H54 (cell line): ENCODE measurements at places on chromosomes 3 and 15.
A peak's percentile ranks its signal among the peaks of the same experiment; 100 is the strongest.

DNA sequence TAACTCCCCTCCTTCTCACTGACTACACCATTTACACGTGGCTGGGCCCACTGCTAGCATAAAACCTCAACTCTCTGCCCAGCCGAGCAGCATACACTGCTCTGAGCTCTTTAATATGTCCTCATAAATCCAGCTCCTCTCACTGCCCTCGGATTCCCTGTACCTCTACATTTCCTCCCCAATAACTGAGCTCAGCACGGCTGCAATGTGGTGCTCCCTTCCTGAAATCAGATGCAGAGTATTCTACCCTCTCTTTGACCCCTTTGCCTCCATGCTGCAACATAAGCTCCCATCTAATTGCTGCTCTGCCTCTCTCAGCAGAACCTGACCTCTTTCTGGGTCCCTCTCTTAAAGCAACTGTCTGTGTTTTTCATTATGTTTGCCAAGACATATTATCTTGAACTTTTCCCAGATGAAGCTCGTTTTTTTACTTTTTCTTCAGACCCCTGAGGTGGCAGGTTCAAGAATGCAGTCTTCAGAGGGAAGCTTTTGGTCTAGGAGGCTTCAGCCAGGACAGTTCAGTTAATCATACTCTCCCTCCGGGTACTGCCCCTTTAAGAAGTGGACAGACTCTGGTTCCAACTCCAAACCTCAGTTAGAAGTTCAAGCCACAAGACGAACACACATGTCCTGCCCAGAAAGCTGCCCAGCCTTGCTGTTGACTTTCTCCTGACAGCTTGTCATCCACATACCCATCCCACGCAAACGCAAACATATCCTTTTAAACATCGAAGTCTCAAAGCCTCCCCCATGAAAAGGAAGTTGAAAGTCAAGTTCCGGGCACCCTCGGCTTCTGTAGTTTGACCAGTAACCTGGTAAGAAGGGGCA, 81.1 kb upstream of the NEO1 start:
- no peak for DNase-seq

DNA sequence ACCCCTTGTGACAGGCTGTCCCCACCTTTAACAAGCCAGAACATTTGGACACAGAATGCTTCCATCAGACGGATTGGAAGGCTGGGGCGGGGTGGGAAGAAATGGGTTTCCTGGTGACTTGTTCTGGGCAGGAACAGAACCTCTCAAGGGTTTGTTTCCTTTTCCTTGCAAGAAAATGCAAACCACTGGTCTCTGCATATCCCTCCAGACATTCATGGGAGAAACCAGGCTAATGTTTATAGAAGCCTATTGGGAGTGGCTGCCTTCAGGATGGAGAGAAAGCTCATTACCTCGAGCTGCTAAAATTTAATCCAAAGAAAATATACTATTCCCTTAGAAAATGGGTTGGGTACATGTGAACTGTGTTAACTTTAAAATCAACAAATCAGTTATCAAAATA, 21.9 kb downstream of the MINAR1 start:
- DNase-seq: no peak

GRCh38 chr3:23481616-23482278, 278.6 kb downstream of the UBE2E2 start:
- no peak for DNase-seq

DNA sequence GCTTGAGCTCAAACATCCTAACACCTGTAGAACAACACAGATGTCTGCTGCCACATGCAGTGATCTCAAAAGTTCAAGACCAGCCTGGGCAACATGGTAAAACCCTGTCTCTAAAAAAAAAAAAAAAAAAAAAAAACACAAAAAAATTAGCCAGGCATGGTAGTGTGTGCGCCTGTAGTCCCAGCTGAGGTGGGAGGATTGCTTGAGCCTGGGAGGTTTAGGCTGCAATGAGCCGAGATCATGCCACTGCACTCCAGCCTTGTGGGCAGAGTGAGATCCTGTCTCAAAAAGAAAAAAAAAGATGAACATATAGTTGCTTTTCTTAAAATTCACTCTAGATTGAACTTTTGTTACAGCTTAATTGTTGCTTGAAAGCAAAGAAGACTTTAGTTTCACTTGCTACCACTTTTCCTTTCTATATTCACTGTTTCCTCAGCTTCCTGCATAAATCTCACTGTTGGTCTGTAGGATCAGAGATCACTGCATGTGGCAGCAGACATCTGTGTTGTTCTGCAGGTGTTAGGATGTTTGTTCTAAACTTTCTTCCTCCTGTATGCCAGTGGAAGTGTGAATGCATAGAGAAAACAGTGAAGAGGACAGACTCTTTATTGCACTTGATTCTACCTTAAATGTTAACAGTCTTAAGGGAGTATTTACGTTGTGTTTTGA, 12.6 kb downstream of the RAB11A start:
- no peak for DNase-seq

GRCh38 chr15:39961051-39961450, 27.1 kb downstream of the EIF2AK4 start:
- no peak for DNase-seq

- no peak for DNase-seq
Observed at GRCh38 chr3:29314727-29315088, 33.8 kb downstream of the RBMS3 start.

DNA sequence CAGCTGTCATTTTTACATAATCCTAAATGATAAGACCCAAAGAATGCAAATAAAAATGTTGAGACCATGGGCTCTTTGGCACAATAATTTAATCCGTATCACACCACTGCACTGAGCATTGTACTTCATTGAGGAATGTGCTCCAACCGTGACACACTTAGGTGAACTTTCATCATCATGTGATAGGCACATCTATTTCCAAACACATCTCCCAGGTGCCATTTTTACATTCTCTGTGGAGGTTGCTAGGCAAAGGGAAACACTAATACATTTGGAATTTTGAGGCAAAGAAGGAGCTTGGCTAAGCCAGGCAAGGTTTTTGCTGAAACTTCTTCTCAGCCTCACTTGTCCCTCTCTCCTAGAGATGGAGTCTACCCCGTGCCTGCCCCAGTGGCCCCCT, 68.7 kb downstream of the LRTM1 start:
- DNase-seq: no peak

DNA sequence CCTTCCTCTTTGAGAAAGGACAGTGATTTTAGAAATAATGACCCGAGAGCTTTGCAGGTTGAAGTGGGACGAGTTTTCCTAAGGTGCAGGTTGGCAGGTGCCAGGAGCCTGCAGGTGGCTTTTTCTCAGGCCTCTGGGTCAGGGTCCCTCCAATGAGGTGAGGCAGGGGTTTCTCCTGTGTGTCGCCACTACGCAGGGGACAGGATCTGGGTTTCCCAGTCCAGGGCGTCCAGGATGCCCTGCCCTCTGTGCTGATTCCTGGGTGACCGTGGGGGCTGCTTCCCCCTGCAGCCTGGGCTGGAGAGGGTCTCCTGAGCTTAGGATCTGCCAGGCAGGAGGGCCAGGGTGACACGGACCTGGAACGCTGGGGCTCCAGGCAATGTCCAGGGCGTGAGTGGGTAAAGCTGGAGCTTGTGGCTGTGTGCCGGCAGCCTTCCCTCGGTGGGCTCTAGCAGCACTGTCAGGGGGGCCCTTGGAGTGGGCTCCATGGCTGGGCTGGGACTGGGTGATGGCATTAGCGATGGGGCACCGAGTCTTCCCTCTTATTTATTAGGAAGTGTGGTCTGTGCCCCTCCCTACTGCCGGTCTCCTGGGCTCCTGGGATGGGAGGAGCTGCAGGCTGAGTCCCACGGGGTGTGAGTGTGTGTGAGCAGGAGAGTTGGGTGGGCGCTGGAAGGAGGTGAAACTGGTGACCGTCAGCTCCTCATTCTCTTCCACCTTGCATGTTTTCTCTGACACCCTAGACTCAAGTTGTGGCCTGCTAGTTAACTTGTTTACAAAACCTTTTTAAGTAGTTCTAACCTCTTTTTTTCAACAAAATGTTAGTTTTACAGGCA, 1.8 kb downstream of the APBA2 start:
- DNase-seq: no peak

GRCh38 chr3:122484985-122485384, 29.8 kb downstream of the KPNA1 start:
- DNase-seq: no peak

DNA sequence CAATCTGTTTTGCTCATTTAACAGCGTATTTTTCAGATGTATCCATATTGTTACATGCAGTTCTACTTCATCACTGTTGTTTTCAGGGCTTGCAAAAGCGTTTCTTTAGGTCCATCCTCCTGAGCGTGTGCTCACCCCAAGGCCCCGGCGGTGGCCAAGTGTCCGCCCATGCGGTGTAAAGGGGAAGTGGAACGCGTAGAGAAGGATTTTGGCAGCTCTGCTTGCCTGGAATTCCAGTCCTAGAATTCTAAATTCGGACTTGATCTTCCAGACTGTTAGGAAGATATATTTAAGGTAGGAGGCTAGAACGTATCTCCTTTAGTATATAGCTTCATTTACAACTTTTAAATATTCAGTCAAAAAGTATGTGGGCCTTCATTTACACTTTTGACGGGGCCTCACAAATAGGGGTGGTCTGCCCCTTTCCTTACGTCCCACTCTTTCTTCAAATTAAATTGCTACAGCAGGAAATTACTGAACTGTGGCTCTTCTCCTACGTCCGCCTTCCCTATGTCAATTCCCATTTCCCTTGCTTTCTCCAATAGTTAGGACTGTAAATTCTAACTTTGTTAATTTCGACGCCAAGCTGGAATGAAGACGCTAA, 609 bp upstream of the TBC1D23 start:
- no peak for DNase-seq

GRCh38 chr15:63013052-63013808, 29.3 kb upstream of the TPM1 start:
- DNase-seq: peak; percentile 27

DNA sequence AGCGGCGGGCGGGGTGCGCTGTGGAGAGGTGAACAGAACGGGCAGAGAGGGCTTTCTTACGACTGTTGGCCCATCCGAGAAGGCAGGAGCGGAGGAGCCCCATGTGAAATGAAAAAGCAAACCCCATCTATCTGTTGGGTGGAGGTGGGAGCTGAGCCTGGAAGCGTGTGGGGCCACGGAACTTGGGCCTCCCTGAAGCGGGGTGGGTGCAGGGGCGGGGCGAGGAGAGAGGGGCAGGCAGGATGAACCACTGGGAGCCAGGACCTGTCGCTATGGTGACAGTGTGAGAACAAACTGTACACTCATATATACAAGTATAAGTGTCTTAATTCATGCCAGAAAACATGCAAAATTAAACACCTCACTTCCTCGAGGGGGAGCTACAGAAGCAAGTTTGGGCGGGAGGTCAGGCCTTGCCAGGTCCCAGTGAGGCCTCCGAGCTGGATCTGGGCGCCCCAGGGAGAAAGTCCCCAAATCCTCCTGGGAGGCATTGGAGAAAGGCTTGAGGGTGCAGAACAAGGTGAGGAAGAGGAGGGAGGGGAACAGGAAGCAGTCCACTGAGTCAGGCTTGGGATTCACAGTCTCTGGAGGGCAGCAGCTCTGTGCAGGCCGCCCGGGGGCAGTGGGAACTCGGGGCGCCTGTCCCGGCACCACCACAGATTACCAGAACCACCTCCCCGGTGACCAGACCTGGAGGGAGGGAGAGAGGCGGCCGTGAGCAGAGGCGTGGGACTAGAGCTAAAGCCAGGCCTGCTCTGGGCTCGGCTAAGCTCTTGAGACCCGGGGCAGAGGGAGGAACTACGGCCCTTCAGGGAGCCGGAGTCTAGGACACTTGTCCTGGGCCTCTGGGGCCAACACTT, 34.8 kb downstream of the RBPMS2 start:
- peak; percentile 19 for DNase-seq

DNA sequence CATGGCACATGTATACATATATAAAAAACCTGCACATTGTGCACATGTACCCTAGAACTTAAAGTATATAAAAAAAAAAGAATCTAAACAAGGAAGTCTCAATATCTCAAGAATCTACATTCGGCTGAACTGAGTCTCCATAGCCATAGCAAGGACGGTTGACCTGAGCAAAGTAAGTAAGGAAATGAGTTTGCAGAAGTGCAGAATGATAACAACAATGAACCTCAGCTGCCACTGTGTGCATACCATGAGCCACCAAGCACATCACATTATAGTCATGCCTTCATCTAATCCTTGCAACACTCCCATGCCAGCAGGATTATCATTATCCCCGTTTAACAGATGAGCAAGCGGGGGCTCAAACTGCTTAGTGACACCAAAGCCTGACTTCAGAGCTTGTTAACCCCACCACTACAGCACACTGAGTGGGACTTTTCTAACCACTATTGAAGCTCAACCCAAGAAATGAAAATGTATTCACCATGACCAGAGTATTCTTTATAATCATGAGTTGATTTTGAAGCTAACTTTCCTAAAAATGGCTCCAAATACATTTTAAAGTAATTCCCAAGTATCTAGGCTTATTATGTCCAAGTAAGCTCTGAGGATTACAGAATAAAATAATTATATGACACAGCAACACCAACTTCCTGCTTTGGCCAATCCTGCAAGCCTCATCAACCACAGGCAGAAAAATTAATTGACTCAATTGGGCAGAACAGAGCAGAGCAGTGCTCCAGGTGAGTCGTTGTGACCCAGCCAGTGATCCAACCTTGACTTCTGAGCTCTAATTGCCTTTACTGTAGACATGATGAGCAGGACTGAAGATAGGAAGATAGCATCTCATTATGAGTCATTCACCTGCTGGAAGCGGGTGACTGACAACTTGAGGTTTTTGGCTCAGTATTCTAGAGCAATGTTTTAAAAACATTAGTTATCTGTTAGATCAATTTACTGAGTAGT, 47.3 kb upstream of the IL12A start:
- DNase-seq: no peak

GRCh38 chr3:151835751-151836525, 22.0 kb downstream of the AADAC start:
- no peak for DNase-seq

GRCh38 chr3:136196064-136196400, at the start of gene MSL2:
Gene MSL2 (minus strand): TSS chr3:136196335. CDS start chr3:136195113, 1,222 bp downstream.
- no peak for DNase-seq

DNA sequence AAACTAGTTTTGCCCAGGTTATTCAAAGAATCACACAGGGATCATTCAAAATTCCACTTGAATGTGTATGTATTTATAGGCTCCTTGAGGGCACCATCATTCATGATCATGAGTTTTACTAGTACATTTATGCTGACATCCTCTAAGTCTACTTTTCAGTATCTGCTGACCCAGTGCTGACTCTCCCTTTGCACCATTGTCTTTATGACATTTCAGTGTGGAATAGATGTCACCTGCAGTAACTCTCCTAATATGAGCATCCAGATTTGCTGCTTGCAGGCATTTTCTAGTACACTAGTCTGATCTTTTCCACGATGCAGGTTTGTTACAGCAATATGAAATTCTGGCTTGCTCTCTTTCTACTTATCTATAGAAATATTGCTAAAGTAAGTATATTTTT, 1603.5 kb downstream of the SI start:
- no peak for DNase-seq

DNA sequence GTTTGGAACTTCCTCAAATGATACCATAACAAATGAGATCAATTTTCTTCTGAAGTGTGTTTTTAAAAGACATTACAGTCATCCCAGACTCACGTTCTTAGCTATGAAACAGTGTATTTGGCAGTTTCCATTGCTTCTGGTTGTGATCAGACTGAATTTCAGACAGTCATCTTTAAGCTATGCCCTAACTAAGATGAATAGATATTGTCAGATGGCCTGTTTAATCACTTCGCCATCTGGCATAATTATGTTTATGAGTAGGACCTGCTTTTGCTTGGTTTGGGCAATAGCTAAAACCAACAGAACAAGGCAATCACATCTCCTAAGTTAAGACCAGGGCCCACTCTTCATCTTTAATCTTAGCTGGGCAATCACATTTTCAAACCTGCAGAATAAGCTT, 313.1 kb downstream of the SV2B start:
- DNase-seq: no peak
